OCI-LY7 (cell line): ENCODE measurements at places on chromosomes 13 and 19. TPM values are rescaled to one million over a fixed set of nuclear protein-coding genes. Genes with fewer than 3 reads are reported as not detected.

Gene ZNF433
- total RNA-seq: 0.76 and 0.89 TPM in 2 replicates

Gene CDX2
- not detected in 2 replicates for total RNA-seq

DNA sequence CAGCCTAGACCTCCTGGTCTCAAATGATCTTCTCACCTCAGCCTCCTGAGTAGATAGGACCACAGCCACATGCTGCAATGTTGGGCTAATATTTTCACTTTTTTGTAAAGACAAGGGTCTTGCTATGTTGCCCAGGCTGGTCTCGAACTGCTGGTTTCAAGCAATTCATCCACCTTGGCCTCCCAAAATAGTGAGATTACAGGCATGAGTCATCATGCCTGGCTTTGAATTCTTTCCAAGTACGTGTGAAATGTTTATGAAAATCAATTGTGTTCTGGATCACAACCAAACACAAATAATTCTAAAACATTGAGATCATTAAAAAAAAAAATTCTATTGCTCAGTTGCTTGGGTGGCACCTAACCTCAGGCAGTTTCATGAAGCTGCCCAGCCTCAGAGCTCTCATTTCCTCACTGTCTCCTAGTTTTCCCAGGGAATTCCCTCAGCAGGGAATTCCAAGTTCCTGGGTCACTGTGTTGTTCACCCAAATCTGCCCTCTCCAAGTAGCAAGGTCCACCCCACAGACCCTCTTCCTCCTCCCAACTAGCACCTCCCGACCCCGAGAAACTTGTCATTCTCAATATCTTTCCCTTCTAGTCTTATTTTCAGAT lies 44.8 kb downstream of the ING1 start:
- DNase-seq: no peak

- no peak for DNase-seq
Measured at GRCh38 chr19:5893907-5894703, 9.5 kb downstream of the NDUFA11 start.

DNA sequence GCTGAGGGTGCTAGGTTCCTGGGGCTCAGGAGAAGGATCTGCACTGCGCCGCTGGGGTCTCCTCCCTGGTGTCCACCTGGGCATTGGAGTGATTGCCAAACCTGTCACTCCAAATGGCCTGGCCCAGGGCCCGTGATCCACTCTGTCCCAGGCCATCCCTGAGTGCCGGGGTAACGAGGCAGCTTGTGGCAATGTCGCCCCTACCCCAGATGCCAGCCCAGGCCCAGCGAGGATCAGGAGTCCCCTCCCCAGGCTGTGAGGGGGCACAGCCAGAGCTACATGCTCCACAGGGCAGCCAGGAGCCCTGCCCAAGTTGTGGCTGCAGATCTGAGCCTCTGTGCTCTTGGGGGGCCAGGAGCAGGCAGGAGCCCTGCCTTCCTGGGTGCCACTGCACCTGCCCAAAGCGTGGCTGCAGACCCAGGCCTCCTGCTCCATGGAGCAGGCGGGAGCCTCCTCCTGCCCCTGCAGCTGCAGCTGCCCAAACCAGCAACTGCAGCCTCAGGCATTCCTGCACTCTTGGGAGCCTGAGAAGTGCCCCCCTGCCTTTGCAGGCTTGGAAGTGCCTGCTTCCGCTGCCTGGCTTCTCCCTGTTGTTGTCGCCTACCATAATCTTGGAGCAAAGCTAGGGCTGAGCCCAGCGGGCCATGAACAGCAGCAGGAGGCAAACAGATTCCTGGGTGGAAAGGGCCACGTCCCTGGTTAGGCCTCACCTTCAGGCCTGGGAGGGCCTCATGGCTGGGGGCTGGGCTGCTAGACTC lies 4.6 kb downstream of the IGFL4 start:
- no peak for DNase-seq

DNA sequence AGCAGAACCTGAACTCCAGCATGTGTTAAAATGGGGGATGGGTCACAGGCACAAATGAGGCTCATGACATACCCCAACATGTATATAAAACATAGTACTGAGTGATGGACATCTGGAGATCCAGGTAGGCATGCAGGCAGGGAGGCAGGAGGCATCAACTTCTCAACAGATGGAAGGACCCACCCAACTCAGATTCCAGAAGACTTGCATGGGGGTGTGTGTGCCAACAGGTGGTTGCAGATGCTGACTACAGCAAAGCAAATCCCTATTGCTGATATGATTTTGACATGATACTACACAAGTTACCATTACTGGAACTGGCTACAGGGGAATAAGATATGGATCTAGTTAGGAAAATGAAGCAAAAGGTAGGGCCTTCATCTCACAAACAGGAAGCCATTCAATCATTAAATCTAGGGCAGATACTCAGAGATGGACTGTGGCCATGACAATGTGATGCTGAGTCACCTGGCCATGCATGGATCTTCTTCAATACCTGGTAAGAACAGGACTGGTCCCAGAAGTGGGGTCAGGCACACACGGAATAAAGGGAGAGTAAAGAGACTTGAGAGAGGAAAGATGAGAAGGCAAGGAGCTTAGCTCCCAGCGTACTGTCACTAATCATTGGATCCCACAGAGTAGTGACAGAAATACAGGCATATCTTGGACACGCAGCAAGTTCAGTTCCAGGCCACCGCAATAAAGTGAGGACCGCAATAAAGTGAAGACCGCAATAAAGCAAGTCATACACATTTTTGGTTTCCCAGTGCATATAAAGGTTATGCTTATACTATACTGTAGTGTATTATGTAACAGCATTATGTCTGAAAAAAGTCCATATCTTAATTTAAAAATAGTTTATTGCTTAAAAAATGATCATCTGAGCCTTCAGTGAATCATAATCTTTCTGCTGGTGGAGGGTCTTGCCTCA lies 91.3 kb downstream of the USP12 start:
- no peak for DNase-seq

GRCh38 chr13:111937777-111938311 lies 129.1 kb upstream of the SOX1 start:
- DNase-seq: no peak

- no peak for DNase-seq
Measured at GRCh38 chr19:33404506-33405253, 31.2 kb downstream of the CEBPG start.

DNA sequence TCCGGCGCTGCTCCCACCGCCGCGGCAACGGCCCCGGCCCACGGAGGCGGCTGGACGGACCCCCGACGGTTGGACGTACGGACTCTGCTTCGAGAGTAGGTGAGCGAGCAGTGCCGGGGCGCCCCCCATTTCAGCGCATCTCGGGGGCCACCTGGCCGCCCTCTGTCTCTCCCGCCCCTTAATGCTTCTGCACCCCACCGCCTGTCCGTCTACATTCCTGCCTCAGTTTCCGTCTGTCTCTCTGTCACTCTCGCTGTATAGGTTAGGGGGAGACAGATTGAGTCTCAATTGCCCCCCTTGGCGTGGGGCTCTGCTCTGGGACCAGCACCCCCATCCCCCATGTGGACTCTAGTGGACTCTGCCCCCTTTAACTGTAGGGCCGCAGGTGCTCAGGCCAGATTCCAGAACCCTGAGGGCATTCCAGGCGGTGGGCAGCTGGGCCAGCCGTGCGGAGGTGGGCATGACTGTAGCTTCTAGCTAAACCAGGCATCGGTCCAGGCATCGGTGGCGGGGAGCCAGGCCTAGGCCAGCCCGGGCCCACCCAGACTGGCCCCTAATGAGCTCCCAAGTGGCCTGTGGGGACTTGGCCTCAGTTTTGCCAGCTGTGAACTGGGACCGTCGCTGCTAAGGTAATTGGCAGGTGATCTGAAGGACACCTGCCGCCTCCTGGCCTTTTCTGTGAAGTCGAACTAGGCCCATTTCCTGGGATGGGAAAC lies 373 bp downstream of the TNFAIP8L1 start:
- no peak for DNase-seq

- DNase-seq: no peak
Measured at GRCh38 chr13:27822873-27823311, 30.6 kb downstream of the GSX1 start.

Gene IGFL3
- total RNA-seq: not detected in 2 replicates

DNA sequence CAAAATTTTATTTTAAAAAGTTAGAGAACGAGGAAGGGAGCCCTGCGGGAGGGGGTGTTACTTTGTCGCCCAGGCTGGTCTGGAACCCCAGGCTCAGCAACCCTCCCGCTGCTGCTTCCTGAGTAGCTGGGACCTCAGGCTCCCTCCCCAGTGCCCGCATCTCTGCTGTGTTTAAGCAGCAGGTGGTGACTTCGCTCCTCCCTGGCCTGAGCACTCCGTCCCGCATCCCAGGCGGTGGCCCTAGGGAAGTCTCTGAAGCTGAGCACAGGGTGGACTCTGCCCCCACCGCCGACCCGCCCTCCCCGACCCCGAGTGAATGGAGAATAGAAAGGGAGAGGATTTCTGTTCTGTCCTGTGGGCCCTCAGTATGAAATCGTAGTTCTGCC lies 30.5 kb downstream of the ZNF701 start:
- DNase-seq: peak; percentile 35

- DNase-seq: no peak
Measured at GRCh38 chr13:112679381-112679780, 10.5 kb upstream of the ATP11A start.

- no peak for DNase-seq
Measured at GRCh38 chr19:20357921-20358320, 190.9 kb downstream of the ZNF486 start.

DNA sequence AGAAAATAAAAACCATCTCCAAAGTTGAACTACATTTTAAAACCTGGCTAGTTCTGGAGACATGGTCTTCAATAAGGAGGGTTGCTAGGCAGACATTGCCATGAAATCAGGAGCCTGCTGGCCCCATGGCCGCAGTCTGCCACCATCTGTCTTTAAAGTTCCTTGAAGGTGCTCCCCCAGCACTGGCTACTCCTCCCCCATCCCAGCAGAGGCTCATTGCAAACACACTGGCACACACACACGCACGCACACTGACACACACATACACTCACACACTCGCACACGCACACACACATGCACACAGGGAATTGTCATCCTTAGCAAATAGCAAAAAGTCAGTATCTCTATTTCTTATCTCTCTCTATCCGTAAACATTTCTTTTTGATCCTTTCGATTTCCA lies 68.4 kb downstream of the ZIC5 start:
- DNase-seq: no peak

- no peak for DNase-seq
Measured at GRCh38 chr13:33918199-33918932, 100.4 kb downstream of the RFC3 start.

Gene ZNF578
- total RNA-seq: not detected in 2 replicates

Gene TTYH1
- 0.53 TPM in 1 of 2 replicates, not detected in the other for total RNA-seq

DNA sequence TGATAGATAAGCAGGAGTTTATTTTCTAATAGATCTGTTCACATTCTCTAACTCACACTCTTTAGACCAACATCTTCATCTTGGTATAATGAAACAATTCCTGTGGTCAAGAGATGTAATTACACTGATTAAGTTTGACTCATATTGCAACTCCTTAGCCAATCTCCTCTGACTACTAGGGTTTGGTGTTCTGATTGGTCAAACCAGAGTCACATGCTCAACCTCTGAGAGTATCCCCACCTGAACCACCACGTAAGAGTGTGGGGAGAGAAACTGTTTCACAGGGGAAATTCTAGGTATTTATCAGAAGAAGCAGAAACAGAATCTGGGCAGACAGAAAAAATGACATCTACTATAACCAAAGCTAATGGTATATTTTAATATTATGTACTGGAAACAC lies 42.4 kb downstream of the UQCRFS1 start:
- DNase-seq: peak; percentile 1

Gene ZFP28
- total RNA-seq: not detected in 2 replicates

- no peak for DNase-seq
Measured at GRCh38 chr13:31772231-31772630, 32.9 kb downstream of the RXFP2 start.

- DNase-seq: no peak
Measured at GRCh38 chr19:13060233-13060963, 42.3 kb downstream of the LYL1 start.

- DNase-seq: peak; percentile 85
Measured at GRCh38 chr19:10864538-10864899, 6.8 kb upstream of the CARM1 start.

Gene GATAD2A
- total RNA-seq: 126 and 156 TPM in 2 replicates

- DNase-seq: no peak
Measured at GRCh38 chr13:60759499-60759898, 362.5 kb downstream of the TDRD3 start.

DNA sequence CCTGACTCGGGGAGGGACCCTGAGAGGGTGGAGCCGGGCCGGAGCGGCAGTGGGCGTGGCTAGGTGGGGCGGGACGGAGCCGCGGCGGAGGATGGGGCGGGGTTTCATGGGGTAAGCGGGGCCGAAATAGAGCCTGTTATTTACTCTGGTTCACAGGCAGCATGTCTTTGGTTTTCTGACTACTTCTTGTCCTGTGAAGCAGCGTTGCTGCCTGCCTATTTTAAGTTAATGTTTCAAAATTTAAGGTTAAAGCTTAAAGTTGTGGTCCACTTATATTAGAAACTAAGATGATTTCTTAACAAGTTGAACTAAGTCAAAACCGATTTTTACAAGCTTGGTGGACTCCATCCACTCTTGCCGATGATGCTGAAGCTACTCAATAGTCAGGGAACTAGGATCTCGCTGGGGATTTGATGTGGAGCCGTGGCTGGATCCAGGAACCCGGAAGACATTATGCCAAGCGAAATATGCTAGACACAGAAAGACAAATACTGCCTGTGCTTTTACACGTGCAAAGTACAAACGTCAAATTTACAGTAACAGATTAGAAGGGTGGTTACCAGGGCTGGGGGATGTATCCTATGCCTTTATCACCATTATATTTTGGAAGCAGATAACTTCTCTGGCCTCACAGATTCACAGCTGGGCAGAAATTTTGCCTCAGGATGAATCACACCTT lies 433 bp upstream of the ZNF616 start:
- no peak for DNase-seq

GRCh38 chr19:30074096-30074495 lies 132.1 kb downstream of the URI1 start:
- no peak for DNase-seq

DNA sequence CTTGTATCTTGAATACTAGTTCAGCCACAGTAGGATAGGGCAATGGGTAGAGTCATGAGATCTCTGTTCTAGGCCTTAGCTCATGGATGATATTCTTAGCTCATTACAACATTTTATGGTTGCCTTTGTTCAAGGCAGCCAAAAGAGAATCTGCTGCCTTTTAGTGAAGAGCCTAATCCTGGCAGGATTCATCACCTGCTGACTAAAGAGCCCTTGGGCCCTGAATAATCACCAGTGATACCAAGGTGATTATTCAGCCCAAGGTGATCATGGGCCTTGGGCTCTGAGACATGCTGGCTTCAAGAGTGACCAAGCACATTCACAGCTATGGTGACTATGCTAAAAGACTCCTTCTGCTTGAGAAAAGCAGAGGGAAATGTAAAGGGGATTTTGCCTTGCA lies 143.3 kb upstream of the MYO16 start:
- DNase-seq: no peak

- DNase-seq: no peak
Measured at GRCh38 chr13:50685491-50685890, 158.0 kb downstream of the DLEU7 start.

Gene UBE2L5
- 1.00 and 1.8 TPM in 2 replicates for total RNA-seq

DNA sequence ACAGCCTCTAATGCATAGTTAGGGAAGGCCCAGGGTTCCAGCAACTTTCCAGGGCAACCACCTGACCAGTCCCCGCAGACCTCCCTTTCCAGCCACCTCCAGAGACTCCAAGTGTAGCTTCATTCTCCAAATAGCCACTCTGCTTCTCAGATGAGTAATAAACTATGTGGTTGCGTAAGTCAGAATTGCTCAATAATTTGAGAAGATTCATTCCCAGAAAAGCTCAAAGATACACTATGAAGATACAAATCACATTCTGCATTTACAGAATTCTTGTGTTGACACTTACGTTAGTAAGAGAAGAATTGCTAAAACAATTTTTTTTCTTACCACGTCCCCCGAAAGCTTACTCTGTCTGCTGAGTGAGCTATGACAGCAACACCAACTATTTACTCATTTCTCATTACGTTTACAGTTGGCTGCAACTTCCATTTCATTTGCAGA lies 8.2 kb upstream of the LATS2 start:
- no peak for DNase-seq
